ENCODE measurements at places on chromosomes 7 and 10.

GRCh38 chr10:13649844-13650520 lies 63.2 kb downstream of the PRPF18 start:
- DNase-seq: no peak

DNA sequence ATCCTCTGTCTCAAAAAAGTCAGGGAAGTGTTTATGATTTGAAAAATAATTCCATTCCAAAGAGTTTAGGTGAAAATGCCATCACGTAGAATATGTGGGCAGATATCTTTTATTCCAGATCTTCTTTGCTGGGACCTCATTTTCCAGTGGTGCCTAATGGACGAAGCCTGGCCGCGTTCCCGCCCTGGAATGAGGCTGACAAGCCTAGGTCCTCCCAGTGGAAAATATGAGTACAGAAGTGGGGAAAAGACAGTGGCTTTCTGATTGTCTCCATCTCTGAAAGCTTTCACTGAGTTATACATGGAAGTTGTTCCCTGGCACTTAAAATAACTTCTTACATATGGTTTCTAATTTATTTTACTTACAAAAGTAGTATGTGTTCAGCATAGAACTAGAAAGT lies 139.4 kb downstream of the TACC2 start:
- DNase-seq: no peak

DNA sequence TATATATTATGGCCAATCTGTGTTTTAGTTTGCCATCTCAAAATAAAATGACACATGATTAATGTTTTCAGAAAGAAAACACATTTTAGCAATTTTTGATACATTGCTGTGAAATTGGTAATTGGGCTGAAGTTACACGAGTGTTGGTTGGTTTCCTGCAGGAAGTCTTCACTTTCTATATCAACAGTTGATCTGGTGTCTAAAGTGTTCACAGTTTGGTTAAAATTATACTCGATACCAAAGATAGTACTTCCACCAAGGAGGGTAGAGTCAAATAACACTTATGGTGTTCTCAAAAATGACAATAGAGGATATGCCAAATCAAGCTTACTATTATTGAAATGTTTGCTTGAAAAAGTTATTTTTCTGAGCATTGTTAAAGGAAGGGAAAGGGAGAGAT lies 120.3 kb upstream of the GLCCI1 start:
- DNase-seq: no peak

- no peak for DNase-seq
Measured at GRCh38 chr7:99767662-99768061, 16.3 kb downstream of the CYP3A4 start.

DNA sequence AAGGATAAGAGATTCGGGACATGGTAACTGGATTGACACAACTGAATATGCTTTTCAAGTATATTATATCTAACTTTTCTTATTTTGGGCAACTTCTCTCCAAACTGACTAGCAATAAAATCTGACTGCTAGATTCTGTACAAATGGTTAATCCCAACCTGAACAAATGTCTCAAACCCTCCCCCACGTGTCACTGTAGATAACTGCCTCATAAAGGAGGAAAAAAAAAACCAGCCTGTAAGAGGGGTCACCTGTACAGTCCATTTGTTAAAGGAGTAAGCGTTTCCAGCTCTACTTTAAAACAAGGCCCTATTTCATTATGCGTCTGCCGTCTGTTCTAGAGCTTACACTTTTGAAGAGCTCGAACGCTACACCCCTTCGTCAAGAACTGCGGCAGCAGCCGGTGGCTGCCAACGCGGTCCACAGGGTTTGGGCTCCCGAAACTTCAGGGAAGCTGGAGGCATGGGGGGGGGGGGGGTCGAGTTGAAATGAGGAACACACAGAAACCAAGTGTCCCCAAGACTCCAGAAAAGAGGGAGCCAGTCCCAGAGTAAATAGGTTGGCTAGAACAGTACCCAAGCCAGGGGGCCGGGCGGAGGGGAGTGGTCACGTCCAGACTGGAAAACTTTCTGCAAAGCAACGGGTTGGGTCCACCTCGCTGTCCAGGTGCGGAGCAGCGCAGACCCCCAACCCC lies 492 bp downstream of the COG5 start:
- DNase-seq: peak; percentile 35

DNA sequence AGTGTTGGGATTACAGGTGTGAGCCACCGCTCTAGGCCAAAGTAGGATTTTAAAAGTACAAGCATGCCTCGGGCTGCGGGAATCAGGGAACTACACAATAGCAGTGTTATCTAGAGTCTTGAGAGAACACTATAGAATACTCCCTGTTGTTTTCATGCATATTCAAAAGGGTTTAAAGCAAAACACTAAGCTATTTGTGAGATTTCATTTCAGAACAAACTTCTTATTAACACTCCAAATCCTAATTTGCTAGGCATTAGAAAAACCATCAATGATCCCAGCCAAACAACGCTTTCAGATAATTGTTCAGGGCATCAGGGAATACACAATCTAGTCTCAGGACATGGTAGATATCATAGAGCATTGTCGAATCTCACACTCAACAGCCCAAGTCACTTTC lies 13.9 kb downstream of the DENND11 start:
- no peak for DNase-seq

DNA sequence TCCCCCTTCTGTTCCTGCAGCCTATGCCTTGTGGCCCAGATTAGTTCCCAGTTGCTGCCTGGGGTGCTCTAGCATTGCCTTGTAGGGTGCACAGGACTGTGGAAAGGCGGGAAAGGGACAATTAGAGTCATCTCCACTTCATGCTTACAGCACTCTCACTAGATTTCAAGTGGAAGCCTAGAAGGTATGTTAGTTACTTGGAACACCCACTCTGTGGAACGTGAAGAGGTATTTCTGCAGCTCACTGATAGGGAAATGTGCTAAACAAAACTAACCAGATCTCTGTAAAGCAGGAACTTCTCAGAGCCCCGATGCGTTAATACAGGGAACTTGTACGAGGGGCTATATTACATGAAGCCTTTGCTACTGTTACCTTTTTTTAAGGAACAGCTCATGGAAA lies 19.4 kb downstream of the STMP1 start:
- DNase-seq: no peak

DNA sequence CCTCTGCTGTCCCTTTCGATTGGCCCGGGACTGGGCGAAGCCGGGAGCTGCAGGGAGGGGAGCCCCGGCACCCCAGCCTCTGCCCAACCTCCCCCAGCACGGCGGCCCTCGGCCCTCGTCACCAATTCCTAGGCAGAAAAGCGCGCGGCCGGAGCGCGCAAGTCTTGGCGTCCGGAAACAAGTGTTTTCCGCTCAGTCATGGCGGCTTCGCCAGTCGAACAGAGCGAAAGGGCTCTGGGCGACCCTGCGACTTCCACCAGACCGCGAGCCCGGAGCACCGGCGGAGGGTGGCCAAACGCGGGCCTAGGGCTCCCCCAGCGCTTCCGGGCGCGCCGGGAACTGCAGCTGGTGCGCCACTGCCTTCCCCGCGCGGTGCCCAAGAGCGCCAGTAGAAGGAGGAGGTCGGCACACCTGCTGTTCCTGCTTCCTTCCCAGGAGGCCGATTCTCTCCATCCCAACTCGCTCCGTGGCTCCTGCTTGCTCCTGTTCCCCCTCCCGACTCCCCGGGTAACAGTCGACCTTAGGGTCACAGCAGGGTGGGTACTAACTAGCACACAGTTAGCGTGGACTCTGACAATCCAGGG lies 729.9 kb downstream of the ZWINT start:
- DNase-seq: no peak

DNA sequence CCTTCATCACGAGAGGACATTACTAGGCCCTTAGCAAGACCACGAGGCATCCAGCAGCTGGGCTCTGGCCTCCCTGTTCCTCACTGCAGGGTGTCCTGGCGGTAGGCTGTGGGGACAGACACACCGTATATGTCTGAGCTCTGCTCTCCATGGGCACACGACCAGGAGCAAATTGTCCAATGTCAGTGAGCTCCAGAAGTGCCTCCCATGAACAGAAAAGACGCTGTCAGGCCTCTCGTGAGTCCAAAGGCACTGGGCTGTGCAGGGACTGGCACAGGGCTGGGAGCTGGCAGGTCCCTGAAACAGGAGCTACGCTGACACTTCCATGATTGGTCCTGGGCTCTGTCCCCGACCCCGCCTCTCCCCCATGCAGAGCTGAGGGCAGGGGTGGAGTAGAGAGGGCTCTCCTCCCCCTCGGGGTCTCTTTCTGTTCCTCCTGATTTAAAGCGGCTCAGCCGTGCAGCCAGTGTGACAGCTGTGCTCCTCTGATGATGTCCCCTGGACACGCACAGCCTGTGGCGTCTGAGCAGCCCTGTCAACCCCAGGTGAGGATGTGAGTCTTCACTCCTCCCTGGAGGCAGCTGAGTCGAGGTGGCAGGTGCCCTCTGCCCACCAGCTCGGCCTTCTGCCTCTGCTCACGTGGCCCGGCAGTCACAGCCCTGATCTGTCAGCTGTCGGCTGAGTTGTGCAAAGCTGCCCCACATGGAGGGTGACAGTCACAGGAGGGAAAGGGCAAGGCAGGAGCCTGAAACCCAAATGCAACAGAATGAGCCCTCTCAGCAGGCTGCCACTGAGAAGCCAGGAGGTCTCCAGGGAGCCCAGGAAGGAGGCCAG lies 13.0 kb downstream of the ANTXRL start:
- DNase-seq: no peak

- DNase-seq: no peak
Measured at GRCh38 chr7:711922-712380, 14.5 kb upstream of the DNAAF5 start.

DNA sequence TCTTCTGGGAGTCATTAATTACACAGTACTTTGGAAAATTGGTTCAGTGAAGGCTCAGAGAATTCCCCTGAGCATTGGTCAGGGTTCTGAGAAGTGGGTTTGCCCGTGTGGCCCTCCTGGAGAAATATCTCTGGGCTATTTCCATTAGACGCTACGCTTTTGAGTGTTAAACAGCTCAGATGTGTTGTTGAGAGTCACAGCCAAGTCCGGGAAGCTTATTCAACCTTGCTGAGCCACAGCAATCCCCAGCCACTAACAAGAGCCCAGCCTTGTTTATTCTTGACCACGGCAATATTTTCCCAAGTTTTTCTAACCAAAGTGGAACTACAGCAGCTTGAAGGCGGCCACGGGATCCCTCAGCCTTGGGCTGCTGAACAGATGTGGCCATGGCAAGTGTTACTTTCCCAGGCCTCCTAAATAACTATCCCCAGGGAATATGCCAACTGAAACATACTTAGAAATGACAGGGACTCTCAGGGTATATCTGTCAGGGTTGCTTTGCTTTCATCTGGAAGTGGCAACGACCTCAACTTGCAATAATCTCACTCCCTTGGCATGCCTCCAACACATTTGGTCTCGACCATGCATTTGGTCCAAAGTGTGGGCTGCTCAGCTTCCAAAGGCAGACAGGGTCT lies 214.7 kb downstream of the EMX2 start:
- DNase-seq: no peak

GRCh38 chr10:92052088-92052487 lies 128.5 kb downstream of the BTAF1 start:
- DNase-seq: no peak

- DNase-seq: peak; percentile 89
Measured at GRCh38 chr10:75469006-75469616, 37.7 kb downstream of the LRMDA start.

DNA sequence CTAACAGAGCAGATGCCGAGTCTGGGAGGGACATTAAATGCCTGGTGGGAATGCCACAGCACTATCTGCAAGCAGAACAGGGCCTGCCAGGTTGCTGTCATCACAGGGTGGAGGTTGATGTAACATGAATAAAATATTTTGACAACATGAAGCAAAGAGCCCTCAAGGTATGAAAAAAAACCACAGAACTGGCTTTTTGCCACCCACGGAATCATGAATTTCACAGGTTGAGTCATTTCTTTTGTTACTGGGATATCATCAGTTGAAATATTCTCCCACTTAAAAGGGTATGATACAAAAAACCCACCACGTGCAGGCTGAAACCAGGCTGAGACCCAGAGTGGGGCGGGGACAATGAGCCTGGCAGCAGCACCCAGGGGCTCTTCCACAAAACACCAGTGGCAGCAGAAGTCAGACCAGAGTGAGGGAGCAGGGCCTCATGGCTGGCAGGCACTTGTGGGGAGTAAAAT lies 220.1 kb downstream of the TNS3 start:
- no peak for DNase-seq

- no peak for DNase-seq
Measured at GRCh38 chr7:43296306-43296705, 183.9 kb downstream of the HECW1 start.

DNA sequence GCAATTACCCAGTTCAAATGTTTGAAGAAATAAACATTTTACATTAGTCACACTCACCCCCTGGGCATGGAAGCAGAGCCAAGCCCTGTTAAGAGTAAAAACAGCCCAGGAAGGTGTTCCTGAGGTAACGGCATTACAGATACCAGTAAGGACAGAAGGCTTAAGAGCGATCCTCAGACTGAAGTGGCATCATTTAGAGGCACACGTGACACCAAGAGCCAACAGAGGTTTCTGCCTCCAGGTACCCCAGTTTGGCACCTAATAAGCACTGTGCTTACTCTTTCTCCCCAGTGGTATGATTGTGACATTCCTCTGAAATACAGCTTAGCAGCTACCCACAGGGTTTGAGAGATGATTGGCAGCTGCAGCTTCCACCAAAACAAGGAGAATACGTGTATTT lies 17.2 kb downstream of the MMS19 start:
- no peak for DNase-seq

GRCh38 chr7:8037151-8037550 lies 68.6 kb downstream of the GLCCI1 start:
- DNase-seq: no peak

All from GF-D8 (cell line).